ENCODE measurements at places on chromosomes 13 and 19.

- no peak for DNase-seq
These were observed 52.0 kb downstream of the TDRD3 start for GRCh38 chr13:60448907-60449510.

GRCh38 chr19:32233091-32233490, 112.3 kb upstream of the ZNF507 start:
- no peak for DNase-seq

DNA sequence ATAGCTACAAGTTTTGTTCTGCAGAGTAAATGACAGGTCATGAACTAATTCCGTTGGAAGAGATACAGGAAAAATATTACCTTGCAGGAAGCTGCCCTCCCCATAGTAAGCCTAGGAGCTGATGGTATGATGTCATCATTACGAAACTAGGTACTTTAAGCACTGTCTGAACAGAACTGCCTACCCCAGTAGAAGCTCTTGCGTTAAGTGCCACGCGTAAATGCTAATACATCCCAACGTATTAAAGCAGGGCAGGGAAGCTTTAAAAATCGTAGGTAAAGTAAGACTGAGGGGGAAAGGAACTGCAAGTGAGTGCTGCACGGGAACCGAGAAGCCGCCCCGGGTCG, 572 bp downstream of the UGGT2 start:
- DNase-seq: no peak

GRCh38 chr13:91776611-91777193, 378.3 kb downstream of the GPC5 start:
- no peak for DNase-seq

- no peak for DNase-seq
These were observed 106.0 kb downstream of the KDM4B start for GRCh38 chr19:5074830-5075394.

- no peak for DNase-seq
These were observed 199.2 kb upstream of the MAB21L1 start for GRCh38 chr13:35675651-35676050.

DNA sequence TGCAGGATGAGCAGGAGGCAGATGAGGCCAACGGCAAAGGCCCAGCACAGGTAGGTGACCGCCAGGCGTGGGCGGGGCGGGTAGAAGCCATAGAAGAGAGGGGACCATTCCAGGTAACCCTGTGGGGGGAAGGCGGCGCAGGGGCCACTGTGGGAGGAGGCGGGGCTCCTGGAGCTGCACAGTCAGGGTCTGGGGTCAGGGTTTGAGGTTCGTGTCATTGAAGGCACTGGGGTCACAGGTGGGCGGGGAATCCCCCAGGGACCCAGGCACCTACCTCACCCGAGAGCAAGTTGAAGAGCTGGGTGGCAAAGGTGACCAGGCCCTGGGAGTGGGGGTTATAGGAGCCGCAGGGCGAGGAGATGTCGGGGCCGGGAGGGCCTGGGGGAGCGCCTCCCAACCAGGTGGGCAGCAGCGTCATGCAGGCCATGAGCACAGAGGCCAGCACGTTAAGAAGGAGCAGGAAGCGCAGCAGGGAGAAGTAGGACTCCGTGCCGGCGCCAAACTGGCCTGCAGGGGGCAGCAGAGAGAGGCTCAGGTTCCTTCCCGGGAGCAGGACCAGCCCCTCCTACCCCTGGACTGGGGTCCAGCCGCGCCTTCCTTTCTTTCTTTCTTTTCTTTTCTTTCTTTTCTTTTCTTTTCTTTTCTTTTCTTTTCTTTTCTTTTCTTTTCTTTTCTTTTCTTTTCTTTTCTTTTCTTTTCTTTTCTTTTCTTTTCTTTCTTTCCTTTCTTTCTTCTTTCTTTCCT, 4.6 kb downstream of the TMC4 start:
- peak; percentile 77 for DNase-seq

DNA sequence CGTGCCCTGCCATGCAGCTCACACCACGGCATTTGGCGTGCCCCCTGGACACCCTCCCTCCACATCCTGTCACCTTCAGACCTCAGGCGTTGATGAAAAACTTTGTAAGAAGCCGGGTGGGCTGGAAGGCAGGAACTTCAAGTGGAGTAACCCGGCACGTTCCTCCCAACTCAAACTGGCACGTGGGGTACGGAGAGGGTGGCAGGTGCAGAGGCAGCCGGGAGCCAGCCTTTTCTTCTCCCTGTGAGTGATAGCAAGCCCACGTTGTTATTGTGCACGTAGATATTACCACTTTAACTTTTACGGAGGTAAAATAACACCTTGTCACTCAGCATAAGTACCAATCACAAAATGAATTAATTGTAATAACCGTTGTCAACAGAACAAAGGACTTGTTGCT, 198.0 kb downstream of the ZNF536 start:
- DNase-seq: no peak

DNA sequence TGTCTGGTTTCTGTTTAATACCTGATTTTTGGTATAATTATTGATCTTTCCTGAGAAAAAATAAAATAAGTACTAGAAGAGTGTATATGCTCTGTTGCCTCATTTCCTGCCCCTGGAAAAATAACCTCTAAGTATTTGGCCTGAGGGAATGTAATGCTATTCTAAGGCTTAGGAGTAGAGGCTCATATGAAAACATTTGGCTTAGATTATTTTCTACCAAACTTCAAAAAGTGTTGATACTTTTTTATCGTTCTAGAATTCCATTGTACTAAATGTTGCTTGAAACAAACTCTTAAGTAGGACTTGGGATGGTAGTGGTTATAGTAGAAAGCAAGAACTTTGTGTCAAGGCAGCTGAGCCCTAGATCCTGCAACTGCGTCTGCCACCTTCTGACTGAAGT, 57.8 kb downstream of the COG3 start:
- DNase-seq: no peak

DNA sequence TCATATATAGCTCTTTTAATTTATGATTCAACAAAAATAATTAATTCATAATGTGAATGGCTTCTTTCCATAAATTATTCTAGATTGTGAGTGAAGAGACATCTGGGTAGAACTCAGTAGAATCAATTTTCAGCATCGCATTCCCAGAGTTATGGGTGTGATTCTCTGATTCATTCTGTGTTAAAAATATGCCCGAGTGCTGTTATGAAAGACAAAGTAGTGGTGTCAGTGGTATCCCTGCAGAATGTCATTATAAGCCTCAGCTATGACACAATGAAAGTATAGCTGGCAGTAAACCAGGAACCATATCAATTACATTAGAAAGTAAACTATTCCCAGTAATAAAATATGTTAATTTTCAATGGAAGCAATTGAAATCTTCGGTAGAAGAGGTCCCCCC, 480.5 kb upstream of the SLITRK1 start:
- DNase-seq: no peak

DNA sequence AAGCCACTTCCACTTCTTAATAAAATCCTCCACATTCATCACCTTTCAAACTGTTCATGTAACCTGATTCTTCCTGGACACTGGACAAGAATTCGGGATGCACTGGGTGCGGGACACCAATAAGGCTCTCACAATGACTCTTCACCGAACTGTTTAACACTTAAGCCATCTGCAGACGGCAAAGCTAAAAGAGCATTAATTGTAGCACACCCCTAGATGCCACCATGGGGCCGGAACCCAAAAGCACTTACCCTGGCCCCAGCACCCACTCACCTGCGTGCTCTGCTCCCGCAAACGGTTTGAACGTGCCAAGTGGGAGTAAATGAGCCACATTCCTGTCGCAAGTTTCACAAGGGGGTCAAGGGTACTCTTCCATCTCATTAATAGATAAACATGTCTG, 254.3 kb upstream of the PRR20A start:
- no peak for DNase-seq

- DNase-seq: no peak
These were observed 27.3 kb upstream of the TPP2 start for GRCh38 chr13:102569488-102569887.

Data from stimulated activated CD4-positive, alpha-beta T cell treated with anti-CD3 and anti-CD28 coated beads, Interleukin-15, amount 100 ng/mL, for 1 hour (primary cell).